Amniotic epithelial cell (primary cell): ENCODE measurements at places on chromosomes 1 and 21.

DNA sequence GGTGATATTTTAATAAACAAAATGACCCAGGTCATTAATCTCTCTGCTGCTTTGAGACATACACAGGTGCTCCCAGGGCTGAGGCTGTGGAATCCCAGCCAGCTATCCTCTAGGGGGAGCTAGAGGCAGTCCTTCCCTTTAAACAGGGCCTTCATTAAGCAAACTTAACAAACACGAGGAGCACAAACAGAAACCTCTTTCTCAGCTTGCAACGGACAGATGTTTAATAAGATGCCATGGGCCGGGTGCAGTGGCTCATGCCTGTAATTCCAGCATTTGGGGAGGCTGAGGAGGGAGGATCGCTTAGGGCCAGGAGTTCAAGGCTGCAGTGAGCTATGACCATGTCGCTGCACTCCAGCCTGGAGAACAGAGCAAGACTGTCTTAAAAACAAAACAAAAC is 106.7 kb downstream of the HIVEP3 start:
- peak; percentile 81 for DNase-seq

- DNase-seq = no peak
These were observed 3.9 kb upstream of the HES4 start for GRCh38 chr1:1003618-1004419.

- DNase-seq = peak; percentile 26
These were observed 47.6 kb downstream of the PIK3R3 start for GRCh38 chr1:46084553-46085451.

DNA sequence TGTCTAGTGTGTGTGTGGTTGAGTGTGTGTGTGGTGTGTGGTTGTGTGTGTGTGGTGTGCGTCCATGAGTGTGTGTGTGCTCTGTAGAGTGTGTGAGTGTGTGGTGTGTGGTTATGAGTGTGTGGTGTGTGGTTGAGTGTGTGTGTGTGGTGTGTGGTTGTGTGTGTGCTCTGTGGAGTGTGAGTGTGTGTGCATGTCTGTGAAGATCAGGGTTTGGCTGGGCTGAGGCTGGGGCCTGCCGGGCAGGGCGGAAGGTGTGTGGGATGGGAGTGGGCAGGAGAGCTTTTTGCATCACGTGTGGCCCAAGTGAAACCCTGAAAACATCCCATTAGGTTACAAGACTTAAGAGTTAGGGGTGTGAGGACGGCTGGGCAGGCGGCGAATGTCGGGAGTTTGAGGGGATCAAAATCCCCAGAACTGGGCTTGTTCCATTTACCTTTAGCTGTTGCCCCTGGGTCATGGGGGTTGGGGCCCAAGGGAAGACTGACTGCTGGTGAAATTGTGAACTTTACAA is 2.9 kb upstream of the FCMR start:
- no peak for DNase-seq

GRCh38 chr1:75765697-75766355 is 20.2 kb upstream of the RABGGTB start:
- peak; percentile 81 for DNase-seq

DNA sequence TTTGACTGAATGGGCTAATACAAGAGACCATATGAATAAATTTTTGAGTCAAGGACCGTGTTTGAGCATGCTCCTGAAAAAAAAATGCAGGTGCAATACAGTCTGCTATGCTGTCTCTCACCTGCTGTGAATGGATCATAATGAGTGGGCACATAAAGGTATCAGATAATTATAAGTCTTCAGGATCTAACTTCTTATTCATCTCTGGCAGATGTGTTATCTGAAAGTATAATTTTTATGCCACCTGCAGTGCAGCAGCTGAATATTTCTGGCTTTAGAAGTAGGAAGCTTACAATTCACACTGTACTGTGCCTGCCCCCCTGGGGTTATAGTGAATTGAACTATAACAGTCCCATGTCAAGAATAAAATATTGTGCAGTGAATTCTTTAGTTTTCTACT is 333.3 kb downstream of the MRPL39 start:
- DNase-seq = no peak

GRCh38 chr1:201185527-201186128 is 5.0 kb upstream of the IGFN1 start:
- DNase-seq = no peak

GRCh38 chr1:79587229-79587628 is 580.7 kb upstream of the ADGRL4 start:
- no peak for DNase-seq

DNA sequence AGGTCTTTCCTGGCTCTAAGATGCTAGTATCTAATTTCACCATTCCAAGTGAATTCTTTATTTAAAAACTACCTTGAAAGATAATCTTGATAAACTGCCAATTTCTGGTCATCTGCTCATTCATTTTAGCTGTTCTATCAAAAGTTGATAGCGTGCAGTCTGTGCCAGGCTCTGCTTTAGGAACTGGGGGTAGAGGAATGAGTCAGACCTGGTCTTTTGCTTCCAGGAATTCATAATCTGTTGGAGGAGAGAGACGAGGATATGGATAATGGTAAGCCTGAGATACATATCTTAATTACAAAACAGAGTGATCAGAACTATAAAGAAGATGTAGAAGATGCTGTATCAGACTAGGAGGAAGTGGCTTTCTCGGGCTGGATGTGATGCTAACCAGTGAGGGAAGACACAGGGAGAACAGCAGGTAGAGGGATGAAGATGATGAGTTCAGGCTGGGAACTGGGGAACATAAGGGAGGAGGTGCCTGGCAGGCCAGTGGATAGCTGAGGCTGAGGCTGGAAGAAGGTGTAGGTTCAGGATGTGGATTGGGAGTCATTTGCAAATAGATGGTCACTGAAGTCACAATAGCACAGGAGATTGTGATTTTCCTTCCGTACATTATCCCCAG is 12.3 kb upstream of the PHC2 start:
- DNase-seq = peak; percentile 80

- DNase-seq = no peak
These were observed 28.7 kb downstream of the NSL1 start for GRCh38 chr1:212762839-212763238.

GRCh38 chr1:244104309-244105060 is 53.4 kb downstream of the ZBTB18 start:
- DNase-seq = peak; percentile 88

GRCh38 chr1:26970810-26971209 is 10.5 kb upstream of the KDF1 start:
- no peak for DNase-seq

GRCh38 chr1:32047701-32048100 is 25.0 kb upstream of the TMEM39B start:
- no peak for DNase-seq

DNA sequence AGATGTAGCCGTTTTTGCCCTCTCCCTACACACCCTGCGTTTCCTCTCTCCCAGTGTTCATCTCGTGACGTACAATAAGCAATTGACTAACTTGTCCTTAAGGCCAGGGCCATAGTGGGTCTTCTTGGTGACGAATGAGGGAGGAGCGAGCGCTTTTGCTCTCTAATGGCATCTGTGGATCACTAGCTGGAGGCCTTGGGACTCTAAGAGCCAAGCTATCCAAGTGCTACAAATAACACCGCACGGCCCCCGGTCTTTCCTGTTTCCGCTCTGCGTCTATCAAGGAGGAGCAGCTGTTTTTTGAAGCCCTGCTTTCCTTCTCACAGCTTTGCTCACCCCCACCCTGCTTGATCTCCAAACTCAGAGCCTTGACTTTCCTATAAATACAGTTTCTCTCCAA is 25.2 kb downstream of the EVA1C start:
- no peak for DNase-seq

- no peak for DNase-seq
These were observed 148.2 kb downstream of the PTPRU start for GRCh38 chr1:29384496-29385015.

- DNase-seq = no peak
These were observed 102.8 kb downstream of the NPHP4 start for GRCh38 chr1:5889462-5889861.

- peak; percentile 45 for DNase-seq
These were observed 594 bp upstream of the PANK4 start for GRCh38 chr1:2526824-2527555.

- DNase-seq = no peak
These were observed 15.8 kb upstream of the CYB5R1 start for GRCh38 chr1:202982715-202983430.

GRCh38 chr1:25120281-25120680 is 112.0 kb downstream of the SYF2 start:
- DNase-seq = no peak

DNA sequence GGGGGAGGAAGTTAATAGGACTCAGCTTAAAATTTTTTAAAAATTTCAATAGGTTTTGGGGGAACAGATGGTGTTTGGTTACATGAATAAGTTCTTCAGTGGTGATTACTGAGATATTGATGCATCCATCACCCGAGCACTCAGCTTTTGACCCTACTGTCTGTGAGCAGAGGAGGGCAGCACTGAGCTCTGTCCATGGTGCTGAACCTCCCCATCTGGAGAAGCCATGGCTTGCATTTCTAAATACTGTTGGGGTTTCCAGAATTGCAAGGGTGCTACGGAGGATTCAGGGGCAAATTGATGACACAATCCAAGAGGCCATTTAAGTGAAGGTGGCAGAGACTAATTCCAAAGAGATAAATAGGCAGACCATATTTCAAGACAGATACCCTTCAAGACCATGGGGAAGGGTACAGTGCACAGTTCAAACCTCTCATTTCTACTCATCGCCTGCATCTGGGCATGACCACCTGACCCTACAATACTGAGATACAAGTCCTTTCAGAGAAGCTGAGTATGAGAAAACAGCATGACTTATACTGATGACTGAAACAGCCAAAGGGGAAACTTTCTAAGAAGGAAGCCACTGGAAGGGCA is 17.2 kb downstream of the SYT2 start:
- peak; percentile 69 for DNase-seq

GRCh38 chr1:248243204-248243603 is 12.0 kb downstream of the OR2M4 start:
- DNase-seq = peak; percentile 12

DNA sequence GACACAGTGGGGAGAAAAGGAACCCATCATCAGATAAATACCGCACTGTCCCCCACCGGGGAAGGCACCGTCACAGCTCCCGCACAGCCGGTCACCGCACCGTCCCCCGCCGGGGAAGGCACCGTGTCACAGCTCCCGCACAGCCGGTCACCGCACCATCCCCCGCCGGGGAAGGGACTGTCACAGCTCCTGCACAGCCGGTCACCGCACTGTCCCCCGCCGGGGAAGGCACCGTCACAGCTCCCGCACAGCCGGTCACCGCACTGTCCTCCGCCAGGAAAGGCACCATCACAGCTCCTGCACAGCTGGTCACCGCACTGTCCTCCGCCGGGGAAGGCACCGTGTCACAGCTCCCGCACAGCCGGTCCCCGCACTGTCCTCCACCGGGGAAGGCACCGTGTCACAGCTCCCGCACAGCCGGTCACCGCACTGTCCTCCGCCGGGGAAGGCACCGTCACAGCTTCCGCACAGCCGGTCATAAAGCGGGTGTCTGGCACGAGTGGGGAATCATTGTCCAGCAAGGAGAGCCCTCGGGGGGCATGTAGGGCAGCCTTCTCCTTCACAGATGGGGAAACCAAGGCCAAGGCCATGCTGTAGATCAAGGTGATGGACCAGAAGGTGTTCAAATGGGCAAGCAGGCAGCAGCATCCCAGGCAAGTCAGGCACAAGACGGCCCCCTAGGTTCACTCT is 280.1 kb downstream of the NPHP4 start:
- no peak for DNase-seq

- peak; percentile 71 for DNase-seq
These were observed 40.4 kb downstream of the USP48 start for GRCh38 chr1:21742578-21742977.

DNA sequence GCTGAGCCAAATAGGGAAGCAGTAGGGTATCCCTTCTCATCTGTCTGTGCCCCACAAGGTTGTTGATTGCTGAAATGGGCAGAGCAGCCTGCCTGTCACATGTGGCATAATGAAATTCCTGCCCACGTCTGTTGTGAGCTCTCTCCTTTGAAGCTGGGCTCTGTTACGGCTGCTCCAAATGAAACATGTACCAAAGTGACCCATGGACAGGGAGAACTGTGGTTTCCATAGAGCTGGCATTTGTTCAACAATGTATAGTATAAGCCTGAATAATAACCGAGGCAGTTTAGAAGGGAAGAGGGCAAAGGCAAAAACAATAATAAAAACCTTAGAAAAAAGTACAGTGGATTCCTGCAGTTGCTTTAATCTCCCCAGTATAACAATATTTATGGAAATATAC is 149.7 kb downstream of the LYPLAL1 start:
- DNase-seq = no peak

DNA sequence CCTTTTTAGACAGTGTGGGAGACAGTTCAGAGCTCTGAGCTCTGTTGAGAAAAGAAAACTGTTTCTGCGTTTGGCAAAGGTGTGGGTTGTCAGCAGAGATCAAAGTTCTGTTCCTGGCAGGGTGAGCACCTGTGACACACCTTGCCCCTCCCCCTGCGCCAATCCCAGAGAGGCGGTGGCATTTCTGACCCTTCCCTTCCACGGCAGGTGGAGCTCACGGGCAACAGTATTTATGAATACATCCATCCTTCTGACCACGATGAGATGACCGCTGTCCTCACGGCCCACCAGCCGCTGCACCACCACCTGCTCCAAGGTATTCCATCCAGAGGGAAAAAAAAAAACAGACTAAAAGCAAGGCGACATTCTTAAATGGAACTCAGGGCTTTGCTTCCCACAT is 20.7 kb downstream of the SIM2 start:
- no peak for DNase-seq

- DNase-seq = peak; percentile 14
These were observed 554.2 kb downstream of the NUF2 start for GRCh38 chr1:163875927-163876320.

DNA sequence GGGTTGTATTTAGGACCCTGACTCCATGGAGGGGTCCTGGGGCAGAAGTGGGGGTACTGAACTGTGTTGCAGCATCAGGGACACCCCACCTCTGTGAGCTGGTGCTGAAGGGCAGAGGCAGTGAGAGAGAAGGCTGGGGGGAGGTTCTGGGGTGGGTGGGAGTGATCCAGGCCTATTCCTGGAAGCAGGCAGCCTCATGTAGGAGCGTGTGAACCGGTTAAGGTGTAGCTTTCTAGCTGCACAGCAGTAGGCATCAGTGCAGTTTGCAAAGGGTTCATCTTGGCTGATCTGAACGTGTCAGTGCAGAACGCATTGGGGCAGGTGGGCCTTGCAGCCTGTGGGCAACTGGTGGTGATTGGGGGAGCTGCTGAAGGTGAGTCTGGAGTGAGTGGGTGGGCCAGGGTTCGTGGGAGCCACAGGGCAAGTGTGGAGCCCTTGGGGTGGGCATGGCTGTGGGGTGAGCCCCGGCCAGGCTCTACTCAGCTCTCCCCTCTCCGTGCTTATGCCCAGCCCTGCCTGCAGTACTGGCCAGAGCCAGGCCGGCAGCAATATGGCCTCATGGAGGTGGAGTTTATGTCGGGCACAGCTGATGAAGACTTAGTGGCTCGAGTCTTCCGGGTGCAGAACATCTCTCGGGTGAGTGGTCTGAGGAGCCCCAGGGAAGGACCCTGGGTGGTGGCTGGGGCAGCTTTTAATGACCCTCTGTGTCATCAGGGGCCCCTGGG is 86.7 kb downstream of the PTPRU start:
- DNase-seq = no peak

DNA sequence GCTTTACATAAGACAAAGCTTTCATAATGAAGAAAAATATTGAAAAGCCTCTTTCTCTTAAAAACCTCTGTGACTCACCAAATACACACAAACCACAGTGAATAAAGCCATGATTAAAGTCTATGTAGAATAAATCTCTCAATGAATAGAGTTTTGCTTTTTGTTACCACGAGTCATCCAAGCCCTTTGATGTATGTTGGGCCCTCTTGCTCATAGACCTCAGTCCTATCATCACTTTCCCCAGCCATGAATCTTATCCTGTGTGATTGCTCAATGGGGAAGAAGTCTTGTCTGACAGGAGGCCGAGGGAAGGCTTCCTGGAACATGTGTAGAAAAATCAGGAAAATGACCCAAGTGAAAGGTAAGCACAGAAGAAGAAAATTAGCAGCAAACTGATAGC is 60.8 kb downstream of the NGF start:
- DNase-seq = peak; percentile 78
